ENCODE measurements at places on chromosomes 3 and 15.

GRCh38 chr15:67854358-67854757 is 14.5 kb upstream of the RNU6-1 start:
- DNase-seq, result no peak

DNA sequence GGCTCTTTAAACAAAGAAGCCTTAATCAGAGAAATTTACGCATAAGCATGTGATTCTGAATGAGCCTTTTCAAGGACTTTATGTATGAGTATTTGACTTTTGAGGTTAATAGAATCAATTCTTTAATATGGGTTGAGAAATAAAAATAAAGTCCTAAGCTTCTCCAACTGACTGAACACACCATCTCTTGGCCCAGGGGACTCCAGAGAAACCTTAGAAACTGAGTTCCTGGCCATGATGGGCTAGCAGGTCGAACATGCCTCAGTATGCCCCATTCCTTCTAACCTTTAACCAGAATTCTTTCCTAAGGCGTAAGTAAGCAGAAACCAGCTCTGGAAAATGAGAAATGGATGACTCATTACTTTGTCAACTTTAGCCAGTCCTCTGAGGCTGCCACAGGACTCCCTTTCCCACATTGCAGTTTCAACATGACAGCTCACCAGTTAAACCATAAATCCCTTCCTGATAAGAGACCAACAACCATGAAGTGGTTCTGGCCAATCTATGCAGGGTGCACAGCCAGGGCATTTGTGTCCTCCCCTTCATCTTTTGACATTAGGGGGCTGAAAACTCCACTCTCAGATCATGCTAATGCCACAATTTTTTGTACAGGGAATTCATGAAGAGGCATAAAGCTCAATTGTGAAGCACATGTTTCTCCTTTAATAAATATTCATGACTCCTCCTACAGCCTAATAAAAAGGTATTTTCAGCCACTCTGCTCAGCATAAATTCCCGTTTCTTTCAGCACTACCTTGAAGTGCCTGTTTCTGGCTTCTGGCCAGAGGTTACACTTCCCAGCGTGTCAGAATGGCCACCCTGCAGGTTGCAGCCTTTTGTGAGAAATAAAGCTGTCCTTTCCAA is 33.3 kb downstream of the TM4SF18 start:
- no peak for DNase-seq

GRCh38 chr15:32131803-32132202 is 101.5 kb downstream of the CHRNA7 start:
- DNase-seq, result no peak

GRCh38 chr3:181752202-181752671 is 40.5 kb downstream of the SOX2 start:
- no peak for DNase-seq

DNA sequence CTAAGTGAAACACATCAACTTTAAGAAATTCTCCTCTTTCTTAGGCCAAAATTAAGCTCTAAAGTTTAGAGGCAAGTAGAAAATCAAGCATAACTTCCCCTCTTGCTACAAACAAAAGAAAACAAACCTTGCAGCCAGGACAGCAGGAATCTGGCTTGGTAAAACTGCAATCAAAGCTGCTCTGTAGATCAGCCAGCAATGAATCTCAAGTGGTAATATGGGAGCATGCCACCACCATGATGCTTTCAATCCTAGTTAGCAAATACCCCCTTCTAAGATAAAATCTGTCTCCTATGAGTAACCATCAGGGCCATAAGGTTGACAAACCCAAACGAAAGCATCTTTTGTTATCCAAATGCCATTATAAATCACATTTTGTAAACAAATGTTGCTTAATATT is 208.3 kb upstream of the PLSCR5 start:
- no peak for DNase-seq

DNA sequence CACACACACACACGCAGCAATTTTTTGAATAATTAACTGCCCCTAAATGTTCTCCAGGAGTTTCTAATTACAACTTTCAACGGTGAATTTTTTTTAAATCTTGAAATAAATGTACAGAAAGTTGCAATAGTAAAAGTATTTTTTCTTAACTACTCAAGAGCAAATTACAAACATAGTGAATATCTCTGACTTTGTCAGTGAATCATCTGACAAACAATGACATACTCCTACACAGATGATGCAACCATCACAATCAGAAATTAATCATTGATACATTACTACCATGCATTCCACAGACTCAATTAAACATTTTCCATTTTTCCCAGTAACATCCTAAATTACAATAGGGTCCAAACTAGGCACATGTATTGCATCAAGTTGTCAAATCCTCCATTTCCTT is 597.3 kb downstream of the NAALADL2 start:
- no peak for DNase-seq

DNA sequence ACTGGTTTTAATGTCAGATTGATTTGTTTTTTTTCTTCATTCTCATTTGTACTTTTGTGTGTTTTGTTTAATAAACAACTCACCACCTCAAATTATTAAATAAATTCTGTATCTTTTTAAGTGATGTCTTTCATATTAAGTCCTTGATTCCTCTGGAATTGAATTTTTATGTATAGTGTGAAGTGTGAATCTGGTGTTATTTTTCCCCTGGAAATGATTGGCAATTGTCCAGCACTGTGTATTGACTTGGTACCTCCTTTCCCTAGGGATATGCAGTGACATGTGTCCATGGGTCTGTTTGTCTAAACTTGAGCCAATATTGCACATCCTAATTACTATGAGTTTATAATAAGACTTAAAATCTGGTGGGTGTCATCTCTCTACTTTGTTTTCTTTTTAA is 2.1 kb downstream of the RNU5B-1 start:
- DNase-seq, result no peak

- no peak for DNase-seq
These were observed 59.4 kb upstream of the ATP2C1 start for GRCh38 chr3:130834476-130834875.
